ENCODE measurements at places on chromosomes 4 and X.

GRCh38 chr4:31236639-31237173 lies 516.5 kb downstream of the PCDH7 start:
- no peak for DNase-seq

GRCh38 chr4:2619459-2619858 lies 83.0 kb downstream of the FAM193A start:
- no peak for DNase-seq

- no peak for DNase-seq
Measured at GRCh38 chr4:158169506-158169905, 3.3 kb downstream of the GASK1B start.

- no peak for DNase-seq
Measured at GRCh38 chr4:104938624-104939023, 208.1 kb upstream of the TET2 start.

DNA sequence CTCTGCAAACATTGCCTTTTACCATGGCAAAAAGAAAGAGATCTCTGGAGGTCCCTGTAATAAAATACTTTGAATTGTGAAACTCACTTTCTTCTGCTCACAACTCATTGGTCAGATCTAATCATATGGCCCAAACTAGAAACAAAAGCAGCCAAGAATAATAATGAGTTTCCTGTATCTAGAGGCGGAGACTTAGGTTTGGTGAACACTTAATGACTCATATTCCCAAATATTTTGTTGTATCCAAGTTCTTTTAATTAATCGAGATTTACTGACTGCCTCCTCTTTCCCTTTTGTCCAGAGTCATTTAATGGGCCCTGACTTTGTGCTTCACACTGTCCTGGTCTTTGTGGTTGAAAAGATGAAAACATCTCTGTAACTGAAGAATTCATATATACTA lies 190.6 kb downstream of the CCSER1 start:
- DNase-seq, result no peak

- no peak for DNase-seq
Measured at GRCh38 chr4:95549246-95550114, 707 bp upstream of the UNC5C start.

- no peak for DNase-seq
Measured at GRCh38 chr4:10198365-10198764, 81.8 kb upstream of the WDR1 start.

GRCh38 chr4:87469390-87469789 lies 47.0 kb downstream of the NUDT9 start:
- DNase-seq, result no peak

DNA sequence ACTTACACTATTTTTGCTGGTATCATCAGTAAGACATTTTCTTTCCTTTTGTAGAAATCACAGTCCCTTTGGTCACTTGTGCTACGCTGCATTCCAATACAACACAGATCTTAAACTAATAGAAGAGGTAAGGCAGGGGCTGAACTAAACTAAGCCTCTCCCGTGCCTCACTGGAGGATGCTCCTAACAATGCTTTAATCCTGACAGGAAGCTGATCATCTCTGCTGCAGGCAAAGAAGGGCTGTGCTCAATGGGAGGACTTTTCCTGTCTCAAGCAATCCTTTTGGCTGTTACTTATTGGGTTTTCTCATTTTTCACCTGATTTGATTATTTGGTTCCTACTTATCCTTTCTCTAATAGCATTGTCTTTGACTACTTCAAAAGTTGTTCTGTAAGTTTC lies 583.1 kb downstream of the INPP4B start:
- no peak for DNase-seq

GRCh38 chr4:122082661-122083060 lies 69.5 kb upstream of the BLTP1 start:
- DNase-seq, result no peak

DNA sequence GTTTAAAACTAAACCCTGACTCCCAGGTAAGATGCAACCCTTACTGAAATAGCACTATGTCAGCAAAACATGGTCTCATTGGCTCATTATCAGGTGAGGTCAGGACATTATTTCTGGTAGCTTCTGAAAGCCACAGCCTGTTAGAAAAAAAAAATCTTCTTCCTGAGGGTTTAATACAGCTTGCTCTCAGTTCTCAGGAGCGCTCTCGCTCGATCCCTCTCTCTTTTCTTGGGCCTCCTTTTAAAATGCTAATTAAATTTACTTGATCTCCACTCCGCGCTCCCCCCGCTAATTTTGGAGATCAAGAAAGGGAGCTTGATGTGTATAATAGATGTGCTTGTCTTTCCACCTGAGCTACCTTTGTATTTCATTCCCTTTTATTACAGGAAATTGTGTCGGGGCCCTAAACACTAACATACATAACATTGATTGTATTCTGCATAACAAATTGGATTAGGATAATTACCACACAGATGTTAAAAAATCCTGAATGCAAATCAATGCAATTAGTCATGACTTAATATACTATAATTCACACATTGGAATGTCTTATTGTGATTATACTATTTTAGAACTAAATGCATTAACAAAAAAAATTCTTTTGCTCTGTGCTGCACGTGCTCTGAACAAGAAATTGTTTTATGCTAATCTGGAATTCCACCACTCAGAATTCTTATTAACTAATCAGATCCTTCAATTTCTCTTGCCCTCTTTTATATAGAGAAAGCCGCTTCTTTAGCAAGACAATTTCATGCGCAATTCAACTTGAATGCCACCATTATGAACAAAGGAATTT lies 101.6 kb upstream of the TEX13D start:
- no peak for DNase-seq

- peak; percentile 3 for DNase-seq
Measured at GRCh38 chr4:107799669-107800450, 24.9 kb upstream of the SGMS2 start.

DNA sequence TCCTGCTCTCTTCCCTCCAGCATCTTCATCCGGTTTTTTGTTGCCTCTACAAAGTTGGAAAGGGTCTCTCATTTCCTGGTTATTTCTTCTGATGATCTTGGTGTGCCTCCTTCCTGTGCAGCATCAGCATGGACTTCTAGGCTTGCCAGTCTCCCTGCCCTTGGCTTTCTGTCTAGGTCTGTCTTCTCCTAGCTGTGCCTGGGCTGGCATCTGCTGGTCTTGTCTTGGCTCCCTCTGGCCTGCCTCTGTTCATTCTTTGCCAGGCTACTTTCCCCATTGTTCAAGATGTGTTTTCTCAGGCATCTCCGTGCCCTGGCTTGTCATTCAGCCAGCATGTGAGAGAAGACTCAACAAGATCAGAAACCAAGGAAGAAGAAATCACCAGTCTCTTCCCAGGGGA lies 9.7 kb downstream of the ZNF275 start:
- DNase-seq, result no peak

- no peak for DNase-seq
Measured at GRCh38 chr4:37641352-37641751, 44.8 kb downstream of the RELL1 start.

- DNase-seq, result no peak
Measured at GRCh38 chr4:65383589-65384305, 286.5 kb downstream of the EPHA5 start.

DNA sequence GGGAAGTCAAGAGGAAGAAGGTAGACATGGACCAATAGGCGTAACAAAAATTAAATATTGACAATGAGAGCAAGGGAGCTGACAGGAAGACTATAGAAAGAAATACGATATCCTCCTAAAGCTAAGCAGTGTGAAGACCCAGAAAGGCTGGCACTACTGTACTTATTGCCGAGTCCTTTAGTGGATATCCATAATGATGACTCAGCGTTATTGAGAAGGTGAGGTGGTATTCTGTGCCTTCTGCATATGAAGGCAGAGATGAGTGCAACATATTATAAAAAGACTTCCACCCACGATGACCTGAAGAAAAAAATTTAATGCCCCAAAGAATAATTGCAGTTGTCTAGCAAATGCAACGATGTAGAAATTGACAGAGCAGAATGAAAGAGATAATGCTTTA lies 13.0 kb upstream of the MCF2 start:
- DNase-seq, result no peak

GRCh38 chr4:36024901-36025660 lies 219.2 kb downstream of the ARAP2 start:
- no peak for DNase-seq

GRCh38 chr4:107863416-107863815 lies 38.7 kb downstream of the SGMS2 start:
- no peak for DNase-seq

GRCh38 chr4:107818301-107818910 lies 6.3 kb upstream of the SGMS2 start:
- DNase-seq, result peak; percentile 36

GRCh38 chr4:144809056-144809640 lies 163.2 kb downstream of the HHIP start:
- DNase-seq, result no peak
